Right ventricle myocardium inferior (tissue), 1 donor: ENCODE measurements at places on chromosomes 13 and 19. TPM values are rescaled to one million over a fixed set of nuclear protein-coding genes. Genes with fewer than 3 reads are reported as not detected.

CACNA1A gene
- 0.41 TPM for total RNA-seq

- DNase-seq: no peak
Measured at GRCh38 chr13:80334597-80335260, 6.2 kb downstream of the SPRY2 start.

CYP2A6 gene
- not detected for total RNA-seq

DNA sequence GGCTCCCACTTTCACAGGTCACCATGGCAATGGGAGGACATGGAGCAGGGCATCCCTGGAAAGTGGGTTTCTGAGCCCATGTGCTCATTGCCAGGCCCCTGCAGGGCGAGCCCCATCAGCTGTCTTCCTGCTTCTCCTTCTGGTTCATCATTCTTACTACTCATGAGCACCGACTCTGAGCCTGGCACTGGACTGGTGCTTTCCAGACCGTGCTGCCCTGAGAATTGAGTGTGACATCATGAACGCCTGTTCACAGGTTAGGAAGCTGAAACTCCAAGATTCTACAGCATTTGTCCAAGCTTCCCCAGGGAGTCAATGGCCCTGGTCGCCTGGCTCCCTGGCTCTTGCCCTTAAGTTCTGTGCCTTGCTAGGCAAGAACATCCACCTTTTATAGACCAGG is 210.4 kb upstream of the ZNF536 start:
- no peak for DNase-seq

DNA sequence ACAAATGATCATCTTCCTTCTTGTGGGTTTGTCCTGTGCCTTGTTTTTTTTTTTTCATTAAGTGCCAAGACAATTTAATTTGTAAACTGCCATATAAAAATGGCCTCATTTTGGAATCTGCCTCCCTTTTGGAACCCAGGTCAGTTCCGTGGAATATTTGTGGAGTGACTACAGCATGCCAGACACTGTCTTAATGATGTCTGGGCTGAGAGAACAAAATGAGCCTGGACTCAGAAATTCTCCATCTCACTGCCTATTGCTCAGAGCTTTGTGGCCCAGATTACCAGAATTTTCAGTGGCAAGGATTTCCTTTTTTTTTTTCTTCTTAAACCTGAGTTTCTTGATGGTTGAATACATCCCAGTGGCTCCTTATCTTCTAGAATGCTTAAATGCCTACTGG is 340.6 kb downstream of the ENOX1 start:
- no peak for DNase-seq

- DNase-seq: peak; percentile 69
Measured at GRCh38 chr19:19120308-19121231, 17.7 kb downstream of the TMEM161A start.

FCER2 gene
- 0.30 TPM for total RNA-seq

GRCh38 chr13:40175639-40176038 is 490.8 kb downstream of the FOXO1 start:
- no peak for DNase-seq

TMED1 gene
- 30.3 TPM for total RNA-seq

OR1I1 gene
- not detected for total RNA-seq

GRCh38 chr13:55199134-55199533 is 1941.6 kb upstream of the PRR20A start:
- DNase-seq: no peak

DNA sequence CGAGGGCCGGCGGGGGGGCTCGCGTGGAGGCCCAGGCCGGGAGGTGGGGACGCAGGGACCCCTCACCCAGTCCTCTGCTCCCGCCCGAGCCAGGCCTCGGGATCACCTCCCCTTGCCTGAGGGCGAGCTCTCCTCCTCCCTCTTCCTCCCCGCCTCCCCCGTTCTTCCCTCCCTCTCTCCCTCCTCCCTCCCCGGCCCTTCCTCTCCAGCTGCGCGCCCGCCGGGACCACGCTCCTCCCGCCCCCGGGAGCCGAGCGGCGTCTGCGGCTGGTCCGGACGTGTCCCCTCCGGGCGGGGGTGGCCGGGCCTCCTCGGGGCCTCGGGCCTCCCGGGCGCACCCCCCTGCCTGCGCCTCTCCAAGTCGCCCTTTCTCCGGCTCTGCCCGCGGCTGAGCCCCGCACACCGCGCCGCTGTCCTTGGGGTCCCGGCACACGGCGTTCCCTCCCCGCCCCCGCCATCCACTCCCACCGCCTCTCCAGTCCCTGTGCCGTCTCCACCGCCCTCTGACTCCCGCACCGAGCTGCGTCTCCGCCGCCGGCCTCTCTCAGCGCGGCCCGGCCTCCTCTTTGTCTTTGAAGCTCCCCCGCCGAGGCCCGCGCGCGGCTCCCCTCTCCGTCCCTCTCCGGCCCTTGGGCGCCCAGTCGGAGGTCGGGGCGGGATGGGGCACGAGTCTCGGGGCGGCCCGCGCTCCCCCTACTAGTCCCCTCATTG is 5.7 kb downstream of the SOX1 start:
- no peak for DNase-seq

GRCh38 chr19:38229585-38230073 is 5.6 kb upstream of the DPF1 start:
- DNase-seq: peak; percentile 75

DNA sequence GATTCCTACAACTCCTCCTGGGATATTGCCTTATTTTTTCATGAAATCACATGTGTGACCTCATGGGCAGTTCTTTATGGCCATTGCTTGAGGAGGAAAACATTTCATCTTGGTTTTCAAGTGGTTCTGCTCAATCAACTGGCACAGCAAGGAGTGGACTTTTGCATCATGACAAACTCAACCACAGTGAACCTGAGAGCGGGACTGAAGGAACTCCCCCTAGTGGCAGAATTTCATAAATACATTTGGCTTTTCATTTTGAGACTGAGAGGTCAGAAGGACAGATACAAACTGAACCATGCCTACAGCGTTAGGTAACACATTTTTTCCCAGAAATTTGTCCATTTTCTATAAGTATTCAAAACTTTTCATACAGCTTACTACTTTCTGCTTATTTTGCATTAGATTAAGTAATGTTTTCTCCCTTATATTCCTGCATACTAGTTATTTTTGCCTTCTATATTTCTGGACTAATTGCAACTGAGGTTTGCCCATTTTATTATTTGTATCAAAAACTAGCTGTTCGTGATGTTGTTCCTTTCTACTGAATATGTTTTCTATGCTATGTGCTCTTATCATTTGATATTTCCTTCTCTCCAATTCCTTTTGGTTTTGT is 13.4 kb upstream of the SIGLEC12 start:
- DNase-seq: no peak

PSG2 gene
- total RNA-seq: not detected

DNA sequence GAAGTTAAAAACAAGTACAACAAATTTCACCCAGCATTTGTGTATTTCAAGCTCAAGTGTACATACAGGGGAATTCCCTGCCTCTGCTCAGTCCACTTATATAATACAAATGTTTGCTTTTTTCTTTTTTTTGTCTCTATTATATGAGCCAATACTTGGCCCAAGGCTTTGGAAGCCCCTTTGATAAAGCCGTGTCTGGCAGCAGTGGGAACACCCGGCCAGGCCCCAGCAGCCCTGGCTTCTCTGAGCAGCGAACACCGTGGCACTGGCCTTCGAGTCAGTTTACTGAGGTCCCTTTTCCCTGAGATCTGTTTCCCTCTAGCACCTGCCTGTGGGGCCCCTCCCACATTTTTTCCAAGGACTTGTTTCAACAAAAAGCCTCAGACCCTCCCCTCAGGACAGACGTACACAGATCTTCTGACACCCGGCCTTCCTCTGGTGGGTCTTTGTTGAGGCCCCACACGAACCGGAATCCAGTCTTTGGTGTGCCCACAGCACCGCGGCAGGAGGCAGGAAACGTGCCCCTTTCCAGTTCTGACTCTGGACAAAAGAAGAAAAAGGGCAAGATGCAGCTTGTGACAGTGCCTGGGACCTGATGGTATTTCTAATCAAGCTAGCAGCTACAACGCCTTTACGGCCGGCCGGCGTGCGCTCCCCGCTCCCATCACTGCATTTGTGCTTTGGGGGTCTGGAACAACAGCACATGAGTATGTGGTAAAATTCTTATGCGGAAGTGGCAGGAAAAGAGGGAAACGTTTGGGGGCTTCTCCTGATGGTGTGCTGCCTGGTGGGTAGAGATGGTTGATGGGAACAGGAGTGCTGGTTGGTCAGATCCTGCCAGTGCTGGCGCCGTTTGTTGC is 13.8 kb downstream of the SIPA1L3 start:
- DNase-seq: no peak

GRCh38 chr19:18280247-18281081 is 958 bp downstream of the JUND start:
- DNase-seq: peak; percentile 93

DNA sequence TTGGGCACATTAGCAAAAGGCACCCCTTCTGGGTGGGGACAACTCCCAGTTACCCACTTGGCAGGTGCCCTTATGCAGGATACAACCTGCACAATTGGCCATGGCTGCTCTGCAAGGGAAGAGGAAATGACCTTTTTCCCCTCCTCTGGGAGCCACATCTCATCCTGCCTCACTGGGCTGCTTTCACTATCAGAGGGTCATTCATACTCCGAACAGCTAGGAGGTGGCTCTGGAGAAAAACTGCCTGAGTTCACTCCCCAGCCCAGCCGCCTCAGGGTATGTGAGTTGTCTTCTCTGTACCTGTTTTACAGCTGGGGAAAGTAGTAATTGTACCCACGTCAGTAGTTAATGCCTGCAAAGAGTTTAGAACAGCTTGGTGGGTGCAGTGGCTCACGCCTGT is 7.1 kb upstream of the ACTN4 start:
- no peak for DNase-seq

DNA sequence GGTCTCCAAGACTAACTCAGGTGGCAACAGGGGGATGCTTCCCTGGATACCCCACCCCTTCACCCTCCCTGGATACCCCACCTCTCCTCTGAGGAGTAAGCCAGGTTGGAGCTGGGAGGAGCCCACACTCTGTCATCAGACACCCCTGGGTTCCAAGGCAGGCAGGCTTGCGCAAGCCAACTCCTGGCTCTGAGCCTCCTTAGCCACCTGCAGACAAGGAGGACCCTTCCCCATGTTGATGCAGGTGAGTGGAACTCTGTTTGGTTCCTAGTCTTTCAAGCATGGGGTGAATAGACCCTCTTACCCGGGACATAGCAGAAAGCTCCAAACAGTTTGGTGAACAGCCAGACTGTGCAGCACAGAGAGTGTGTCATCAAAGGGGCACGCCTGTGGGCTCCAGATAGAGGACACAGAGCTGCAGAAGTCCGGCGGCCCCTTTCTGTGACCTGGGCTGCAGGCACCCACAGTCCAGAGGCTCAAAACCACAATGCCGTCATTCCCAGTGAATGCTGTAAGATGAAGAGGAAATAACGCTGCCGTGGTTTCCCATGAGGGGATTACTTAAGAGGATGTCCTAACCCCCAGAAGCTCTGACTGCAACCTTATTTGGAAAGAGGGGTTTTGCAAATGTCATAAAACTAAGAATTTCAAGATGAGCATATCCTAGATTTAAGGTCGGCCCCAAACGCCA is 12.1 kb upstream of the HAS1 start:
- DNase-seq: peak; percentile 88

DNA sequence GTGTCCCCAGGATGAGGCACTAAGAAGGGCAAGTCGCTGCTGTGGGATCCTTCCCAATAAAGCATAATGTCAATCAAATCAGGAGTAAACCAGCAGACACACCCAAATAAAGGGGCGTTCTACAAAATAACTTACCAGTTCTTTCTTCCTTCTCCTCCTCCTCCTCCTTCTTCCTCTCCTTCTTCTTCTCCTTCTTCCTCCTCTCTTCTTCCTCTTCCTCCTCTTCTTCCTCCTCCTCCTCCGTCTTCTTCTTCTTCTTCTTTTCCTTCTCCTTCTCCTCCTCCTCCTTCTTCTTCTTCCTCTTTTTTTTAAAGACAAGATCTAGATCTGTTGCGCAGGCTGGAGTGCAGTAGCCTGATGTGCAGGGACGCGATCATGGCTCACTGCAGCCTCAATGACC is 225.8 kb downstream of the UQCRFS1 start:
- DNase-seq: no peak

ZNF471 gene
- total RNA-seq: 5.2 TPM

DNA sequence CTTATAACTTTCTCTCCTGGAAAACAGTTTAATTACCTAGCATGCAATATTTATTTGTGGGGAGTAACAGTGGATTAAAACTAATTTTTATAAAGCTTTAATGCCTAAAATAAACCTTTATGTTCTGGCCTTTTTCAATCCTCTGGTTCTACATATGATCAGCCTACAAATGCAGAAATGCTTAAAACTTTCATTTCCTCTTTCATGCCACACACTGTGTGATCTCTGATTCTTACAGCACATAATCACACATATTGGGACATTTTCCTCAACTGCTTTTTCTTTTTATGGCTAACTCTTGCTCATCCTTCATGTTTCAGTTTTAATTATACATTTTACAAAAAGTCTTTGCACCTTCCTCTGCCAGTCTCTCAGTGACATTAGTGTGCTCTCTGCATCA is 910.8 kb upstream of the SLITRK6 start:
- no peak for DNase-seq
